ENCODE measurements at places on chromosomes 7 and 10.

GRCh38 chr10:26859241-26860101, 1.3 kb downstream of the ABI1 start:
- no peak for DNase-seq

- no peak for DNase-seq
Observed at GRCh38 chr7:630111-630511, 96.4 kb upstream of the DNAAF5 start.

GRCh38 chr7:128909625-128910568, 612 bp downstream of the KCP start:
- peak; percentile 92 for DNase-seq

DNA sequence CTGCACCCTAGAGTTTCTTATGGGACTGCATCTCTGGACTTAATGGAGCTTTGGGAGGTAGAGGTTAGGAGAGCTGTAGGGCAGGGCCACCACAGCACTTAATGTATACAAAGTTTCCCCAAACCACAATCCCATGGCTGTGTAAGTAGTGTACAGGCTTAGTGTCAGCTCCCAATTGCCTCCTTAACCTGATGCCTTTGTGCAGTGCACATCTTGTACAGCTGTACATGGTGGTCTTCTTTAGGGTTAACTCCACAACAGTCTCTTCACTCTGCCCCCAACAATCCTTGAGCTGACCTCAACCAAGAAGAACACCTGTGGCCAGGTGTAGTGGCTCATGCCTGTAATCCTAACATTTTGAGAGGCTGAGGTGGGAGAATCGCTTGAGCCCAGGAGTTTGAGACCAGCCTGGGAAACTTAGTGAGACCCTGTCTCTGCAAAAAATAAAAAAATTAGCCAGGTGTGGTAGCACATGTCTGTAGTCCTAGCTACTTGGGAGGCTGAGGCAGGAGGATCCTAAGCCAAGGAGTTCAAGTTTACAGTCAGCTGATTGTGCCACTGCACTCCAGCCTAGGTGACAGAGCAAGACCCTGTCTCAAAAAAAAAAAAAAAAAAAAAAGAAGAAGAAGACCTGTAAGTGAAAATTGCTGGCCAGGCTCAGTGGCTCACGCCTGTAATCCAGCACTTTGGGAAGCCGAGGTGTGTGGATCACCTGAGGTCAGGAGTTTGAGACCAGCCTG, 6.8 kb downstream of the PLAU start:
- no peak for DNase-seq

DNA sequence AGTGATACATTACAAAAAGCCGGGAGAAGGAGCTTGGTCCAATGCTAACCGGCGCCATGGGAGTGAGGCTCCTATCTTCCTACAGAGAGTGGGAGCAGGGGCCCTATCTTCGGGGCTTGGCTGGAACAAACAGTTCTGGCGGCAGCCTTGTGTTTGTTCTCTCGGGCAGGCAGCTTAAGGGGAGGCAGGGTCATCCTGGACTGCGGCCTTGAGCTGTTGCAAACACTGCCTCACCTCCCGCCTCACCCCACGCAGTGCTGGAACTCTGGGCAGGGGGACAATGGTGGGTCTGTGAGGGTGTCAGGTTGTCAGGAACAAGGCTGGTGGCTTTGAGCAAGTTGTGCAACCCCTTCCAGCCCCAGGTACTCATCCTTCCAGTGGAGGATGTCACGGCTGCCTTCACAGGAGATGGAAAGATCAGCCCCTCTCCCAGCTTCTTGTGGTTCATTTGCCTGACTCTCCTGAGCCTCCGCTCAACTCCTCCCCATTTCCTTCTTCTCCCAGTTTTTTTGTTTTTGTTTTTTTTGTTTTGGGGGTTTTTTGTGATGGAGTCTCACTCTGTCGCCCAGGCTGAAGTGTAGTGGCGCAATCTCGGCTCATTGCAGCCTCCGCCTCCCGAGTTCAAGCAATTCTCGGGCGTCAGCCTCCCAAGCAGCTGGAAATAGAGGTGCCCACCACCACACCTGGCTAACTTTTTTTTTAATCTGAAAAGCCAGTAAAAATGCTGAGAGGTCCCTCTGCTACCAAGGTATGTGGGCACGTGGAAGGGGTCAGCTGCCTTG, 57.4 kb downstream of the SPOCK2 start:
- DNase-seq, result no peak

- no peak for DNase-seq
Observed at GRCh38 chr7:117014099-117014656, 60.9 kb downstream of the ST7 start.

DNA sequence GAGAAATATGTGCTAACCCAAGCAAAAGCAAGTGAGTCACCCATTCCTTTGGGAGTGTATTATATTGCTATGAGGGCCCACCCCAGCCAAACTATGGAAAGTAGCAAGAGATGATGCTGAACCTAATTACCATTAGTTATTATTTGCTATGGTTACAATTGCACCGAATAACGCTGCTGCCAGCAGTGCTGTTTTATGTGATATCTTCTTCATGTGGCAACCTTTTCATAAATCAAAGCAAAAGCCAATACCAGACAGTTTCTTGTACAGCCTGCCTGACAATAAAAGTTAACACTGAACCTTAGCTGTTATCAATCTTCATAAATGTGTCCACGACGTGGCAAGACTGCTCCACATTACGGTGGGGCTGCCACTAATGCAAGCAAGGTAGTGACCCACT, 241.7 kb upstream of the PLXNA4 start:
- DNase-seq, result no peak

GRCh38 chr10:10528563-10528910, 489.1 kb upstream of the CELF2 start:
- no peak for DNase-seq

DNA sequence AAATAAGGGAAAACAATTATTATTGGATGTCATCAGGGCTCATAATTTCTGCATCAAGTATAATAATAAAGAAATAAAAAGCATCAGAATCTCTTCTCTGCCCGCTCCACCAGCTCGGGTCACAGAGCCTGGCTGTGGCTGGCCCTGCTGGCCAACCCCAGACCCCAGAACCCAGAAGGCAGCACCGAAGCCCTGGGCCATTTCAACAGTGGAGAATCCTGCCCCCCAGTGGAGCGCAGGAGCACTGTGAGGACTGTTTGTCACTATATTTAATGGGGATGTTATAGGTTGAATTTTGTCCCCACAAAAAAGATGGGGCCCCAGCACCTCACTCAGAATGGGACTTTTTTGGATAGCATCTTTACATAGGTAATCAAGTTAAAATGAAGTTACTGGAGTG, 27.3 kb downstream of the DENND11 start:
- DNase-seq, result peak; percentile 86

DNA sequence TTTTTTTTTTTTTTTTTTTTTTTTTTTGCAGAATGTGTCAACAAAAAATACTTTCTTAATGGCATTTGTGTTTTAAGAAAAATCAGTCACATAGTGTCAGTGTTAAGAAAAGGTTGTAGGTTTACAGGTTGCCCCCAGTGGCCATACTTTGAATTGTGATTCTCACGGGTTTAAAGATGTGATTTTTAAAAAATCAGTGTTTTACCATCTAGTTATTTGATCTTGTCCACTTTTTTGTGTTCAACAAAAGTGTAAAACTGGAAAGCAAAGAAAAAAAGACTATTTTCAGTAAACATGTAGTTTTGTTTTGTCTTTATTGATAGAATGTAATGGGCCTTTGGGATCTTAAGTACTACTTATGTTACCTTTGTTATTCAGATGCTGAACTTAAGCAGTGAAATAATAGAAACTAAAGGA, 25.7 kb downstream of the SUV39H2 start:
- DNase-seq, result no peak

GRCh38 chr7:50226145-50226544, 78.4 kb upstream of the IKZF1 start:
- DNase-seq, result no peak

DNA sequence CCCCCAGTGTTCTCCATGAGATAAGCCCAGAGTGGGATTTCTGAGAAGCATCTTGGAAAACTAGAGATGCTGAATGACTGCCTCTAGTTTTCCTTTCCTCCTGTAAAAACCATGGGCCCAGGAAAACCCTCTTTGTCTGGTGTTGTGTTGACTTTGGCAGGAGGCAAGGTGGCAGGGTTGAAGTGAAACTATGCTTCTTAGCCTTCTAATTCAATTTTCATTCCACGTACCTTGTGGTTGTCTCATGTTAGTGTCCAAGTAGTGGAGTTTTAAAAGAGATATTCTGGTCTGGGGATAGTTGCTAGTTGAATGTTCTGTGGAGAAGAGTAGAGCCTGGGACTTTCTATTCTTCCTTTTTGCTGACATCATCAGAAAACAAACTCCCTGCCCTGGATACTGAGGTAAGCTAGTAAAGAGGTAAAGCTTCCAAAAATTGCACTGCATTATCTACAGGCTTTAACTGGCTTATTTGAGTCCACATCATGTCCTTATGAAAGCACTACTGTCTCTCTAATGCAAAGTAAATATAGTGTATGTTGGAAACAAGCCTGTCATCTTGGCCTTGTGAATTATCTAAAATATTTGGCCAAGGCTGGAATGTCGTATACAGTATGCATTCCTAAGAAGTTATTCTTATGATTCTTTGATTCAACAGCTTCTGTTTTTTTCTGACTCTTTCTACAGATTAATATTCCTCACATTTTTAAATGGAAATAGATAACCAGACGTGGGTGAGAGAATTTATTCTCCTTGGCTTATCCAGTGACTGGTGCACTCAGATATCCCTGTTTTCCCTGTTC, at the start of gene OR2F2:
Gene OR2F2, plus strand, starts transcription at position 708 of the 800 bp plus-strand sequence. Its CDS starts 0 bp downstream, at position 708.
- DNase-seq, result no peak

- DNase-seq, result no peak
Observed at GRCh38 chr7:34175837-34176236, 270.5 kb downstream of the BMPER start.

GRCh38 chr10:21157664-21158063, 260.6 kb upstream of the NEBL start:
- DNase-seq, result no peak

DNA sequence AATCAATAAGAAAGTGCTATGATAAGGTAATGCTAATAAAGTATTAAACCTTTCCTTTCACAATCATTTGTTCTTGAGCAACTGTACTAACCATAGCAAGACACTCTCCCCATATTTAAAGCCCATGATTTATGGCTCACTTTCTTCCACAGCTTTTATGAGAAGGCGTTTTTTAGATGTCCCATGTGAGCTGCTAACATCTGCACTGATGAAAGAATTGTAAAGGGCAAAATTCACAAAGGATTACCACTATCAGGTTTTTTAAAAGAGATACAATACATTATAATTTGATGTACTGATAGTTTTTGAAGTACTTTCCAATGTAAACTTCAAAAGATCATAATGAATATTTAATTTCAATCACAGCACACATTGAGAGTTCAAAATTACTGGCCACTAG, 75.7 kb downstream of the RNLS start:
- no peak for DNase-seq

GRCh38 chr10:6494936-6495592, 85.0 kb downstream of the PRKCQ start:
- no peak for DNase-seq

DNA sequence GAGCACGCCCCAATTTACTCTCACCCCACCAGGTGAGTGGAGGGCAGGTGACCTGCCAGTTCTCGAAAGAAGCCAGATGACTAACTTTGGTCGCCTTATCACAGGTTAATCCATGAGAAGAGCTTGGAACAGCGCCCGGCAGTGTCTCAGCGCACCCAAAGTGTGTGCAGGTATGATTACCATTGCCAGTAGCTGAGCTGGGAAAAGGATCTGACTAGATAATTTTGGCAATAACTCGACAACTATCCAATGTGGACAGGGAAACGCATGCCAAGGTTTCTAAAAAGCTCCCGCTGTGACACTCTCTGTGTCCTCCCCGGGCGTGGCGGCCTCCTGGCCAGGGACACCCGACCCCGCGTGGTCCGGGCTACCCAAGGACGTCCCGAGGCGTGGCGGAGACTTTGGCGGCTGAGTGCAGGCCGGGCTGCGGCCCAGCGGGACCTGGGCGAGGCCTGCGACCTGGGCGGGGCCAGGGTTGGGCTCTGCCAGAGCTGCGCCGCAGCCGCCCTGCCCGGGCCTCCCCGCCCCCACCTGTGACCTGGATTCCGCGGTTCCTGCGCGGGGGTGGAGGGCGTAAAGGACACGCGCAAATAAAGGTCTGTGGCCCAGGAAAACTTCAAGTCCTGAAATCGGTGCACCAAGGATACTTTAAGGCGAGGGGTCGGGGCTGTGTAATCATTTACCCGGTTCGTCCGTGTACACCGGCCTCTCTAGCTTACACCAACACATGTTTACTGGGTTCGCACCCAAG, 13.7 kb upstream of the WAPL start:
- peak; percentile 91 for DNase-seq

- peak; percentile 64 for DNase-seq
Observed at GRCh38 chr7:150753826-150754603, 16.8 kb downstream of the GIMAP5 start.

- DNase-seq, result no peak
Observed at GRCh38 chr10:86197166-86197790, 169.3 kb downstream of the GRID1 start.

GRCh38 chr10:101693978-101694673, 844 bp downstream of the FBXW4 start:
- DNase-seq, result no peak

- DNase-seq, result no peak
Observed at GRCh38 chr7:24133691-24134090, 150.3 kb upstream of the NPY start.

DNA sequence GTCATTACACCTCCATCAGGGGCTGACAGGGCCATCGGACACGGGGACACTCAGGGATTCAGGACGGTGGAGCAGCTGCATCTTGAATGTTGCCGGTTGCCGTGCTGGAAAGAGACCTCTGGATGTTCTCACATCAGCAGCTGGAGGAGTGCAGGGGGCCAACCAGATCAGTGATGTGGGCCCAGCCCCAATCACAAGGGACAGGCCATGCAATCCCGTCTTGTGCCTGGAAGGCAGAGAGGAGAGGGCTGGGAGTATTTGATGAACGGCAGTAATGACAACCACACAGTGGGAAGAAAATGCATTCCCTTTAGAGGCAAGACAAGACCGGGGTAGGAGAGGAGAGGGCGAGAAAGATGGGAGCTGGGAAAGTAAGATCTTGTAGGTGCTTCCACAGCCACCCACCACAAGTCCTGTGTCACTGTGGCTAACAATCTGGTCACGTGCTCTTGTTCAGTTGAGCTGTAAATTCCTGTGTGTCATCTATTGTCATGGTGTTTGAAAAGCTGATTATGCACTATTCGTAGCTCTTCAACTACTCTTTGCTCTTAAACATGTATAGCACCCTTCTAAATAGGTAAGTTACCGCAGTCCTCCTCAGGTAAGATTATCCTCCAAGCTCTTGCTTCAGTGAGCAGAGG, 85.9 kb upstream of the LEP start:
- DNase-seq, result peak; percentile 70

- DNase-seq, result peak; percentile 72
Observed at GRCh38 chr10:76432016-76433012, 1000.9 kb downstream of the LRMDA start.
